ENCODE measurements at places on chromosomes 7 and 10. TPM values are rescaled to one million over a fixed set of nuclear protein-coding genes. Genes with fewer than 3 reads are reported as not detected.

GRCh38 chr10:124126145-124126982, 33.0 kb upstream of the CHST15 start:
- DNase-seq = no peak

- no peak for DNase-seq
These were observed 22.9 kb downstream of the WNT16 start for GRCh38 chr7:121351682-121352081.

GRCh38 chr10:122348935-122349361, 25.6 kb upstream of the PLEKHA1 start:
- DNase-seq = no peak

C10orf105 gene
- polyA plus RNA-seq = 0.68 TPM
